Suppressor macrophage treated with lipopolysaccharide for 4 hours (primary cell): ENCODE measurements at places on chromosomes 1 and 21.

DNA sequence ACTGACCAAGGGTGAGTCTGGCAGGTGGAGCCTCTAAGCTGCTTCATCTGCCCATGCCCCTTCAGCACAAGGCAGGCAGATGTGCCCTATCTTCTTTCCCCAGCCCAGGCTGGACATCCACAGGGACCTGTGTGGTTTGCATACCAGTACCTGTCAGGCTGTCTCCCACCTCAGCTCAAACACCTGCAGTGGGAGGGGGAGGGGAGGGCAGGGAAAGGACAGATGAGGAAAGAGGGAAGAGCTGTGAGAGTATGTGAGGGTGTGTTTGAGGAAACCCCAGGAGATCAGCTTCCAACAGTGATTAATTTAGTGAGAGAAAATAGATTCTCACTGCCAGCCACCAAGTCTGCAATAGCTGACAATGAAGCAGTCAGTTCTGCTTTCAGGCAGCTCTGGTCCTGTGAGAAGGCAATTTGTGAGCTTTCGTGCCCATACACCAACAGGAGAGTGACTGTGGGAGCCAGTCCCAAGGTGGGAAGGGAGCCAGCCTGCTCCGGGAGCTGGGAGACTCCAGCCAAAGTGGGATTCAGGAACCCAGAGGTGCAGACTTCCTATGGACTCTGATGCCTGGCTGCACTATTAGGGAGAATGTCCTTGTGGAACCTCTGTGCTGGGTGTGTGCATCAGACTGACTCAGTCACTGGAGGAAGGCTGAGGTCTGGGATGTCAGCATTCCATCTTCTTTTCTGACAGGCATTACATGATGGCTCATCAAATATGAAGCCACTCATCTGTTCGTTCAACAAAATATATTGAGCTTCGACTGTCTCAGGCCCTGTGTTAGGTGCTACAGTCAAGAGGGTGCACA is 59.7 kb downstream of the TNR start:
- no peak for DNase-seq

DNA sequence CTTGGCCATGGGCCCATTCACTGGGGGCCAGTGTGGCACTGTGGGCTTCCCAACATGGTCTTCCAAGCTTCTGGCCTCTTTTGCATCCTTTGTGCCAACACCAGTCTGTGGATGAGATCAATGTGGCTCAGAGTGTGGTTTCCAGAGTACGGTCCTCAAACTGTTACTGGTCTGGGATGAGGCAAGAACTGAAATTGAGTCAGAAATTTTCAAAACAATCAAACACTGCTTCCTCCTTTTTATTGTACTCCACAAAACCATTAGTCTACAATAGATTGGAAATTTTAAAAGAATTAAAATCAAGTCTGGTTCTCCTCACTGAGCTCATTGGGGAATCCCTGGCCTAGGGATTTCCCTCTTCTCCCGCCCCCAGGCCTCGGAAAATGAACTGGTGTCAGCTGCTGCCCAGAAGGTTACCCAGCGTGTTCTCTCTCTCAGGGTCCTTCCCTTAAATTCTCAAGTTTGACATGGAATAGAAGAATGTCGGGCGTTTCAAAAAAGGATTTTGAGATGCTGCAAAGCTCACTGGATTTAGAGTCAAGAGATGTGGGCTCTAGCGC is 222.0 kb downstream of the SDCCAG8 start:
- DNase-seq: peak; percentile 86

DNA sequence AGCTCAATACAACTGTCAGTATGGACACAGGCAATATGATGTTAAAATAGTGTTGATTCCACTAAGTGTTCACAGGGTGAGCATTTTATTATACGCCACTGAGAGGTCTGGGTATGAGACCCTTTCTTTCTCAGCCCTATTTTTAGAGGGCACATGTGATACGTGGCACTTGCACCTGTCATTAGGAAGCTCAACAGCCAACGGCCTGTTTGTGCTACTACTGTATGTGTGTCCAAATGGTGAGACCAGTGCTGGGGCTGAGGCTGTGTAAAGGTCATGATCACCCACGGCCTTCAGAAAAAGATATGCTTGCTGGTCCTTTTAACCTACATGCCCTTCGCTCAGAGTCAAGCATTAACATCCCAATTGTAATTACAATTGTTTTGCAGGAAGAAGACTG is 176.2 kb downstream of the DUSP10 start:
- no peak for DNase-seq

DNA sequence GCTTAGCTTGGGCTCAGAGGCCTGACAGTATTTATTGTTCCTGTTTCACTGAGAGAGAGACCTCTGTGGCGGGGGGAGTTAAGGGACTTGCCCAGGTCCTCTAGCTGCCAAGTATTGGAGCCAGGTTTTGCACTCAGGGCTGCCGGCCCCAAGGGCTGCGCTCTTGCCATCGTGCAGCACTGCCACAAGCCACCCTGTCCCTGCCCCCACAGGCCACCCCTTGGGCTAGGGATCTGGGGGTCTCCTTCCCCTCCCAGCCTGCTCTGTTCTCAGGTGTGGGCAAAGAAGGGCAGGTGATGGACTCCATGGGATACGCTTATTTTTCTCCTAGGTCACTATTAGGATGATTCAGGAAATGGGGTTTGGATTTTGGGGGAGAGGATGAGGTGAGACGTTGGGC is 8.7 kb downstream of the KIAA1614 start:
- DNase-seq: no peak

- peak; percentile 63 for DNase-seq
These were observed 4.3 kb upstream of the KIF14 start for GRCh38 chr1:200624679-200625335.

GRCh38 chr1:100441651-100442050 is 89.3 kb downstream of the CDC14A start:
- DNase-seq: no peak

DNA sequence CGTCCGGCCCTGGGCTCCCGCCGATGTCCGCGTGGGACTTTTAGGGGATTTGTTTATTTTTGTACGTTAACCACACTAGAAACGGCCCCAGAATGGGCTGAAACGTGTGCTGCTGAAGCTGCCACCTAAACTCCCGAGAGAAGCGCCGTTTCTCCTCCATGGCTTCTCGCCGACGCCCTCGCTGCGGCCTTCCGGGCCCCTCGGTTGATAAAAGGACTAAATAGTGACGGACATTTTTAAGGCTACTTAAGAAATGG is 678 bp upstream of the PTTG1IP start:
- no peak for DNase-seq

DNA sequence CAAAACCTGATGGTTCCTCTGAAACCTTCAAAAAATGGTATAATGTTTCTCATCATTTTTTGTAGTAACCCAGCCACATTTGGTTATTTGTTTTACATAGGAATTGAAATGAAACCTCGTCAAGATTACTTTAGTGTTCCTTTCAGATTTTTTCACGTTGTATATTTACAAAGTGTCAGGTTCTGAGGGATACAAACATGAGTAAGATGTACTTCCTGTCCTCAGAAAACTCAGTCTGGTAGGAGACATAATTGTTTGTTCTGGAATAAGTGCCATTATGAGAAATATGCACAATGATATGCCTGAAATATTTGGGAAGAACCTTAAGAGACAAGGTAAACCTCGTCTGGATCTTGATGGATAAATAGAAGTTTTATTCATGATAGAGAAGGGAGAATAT is 145.5 kb downstream of the USP25 start:
- no peak for DNase-seq

- no peak for DNase-seq
These were observed 213.0 kb upstream of the CACYBP start for GRCh38 chr1:174786760-174787159.

DNA sequence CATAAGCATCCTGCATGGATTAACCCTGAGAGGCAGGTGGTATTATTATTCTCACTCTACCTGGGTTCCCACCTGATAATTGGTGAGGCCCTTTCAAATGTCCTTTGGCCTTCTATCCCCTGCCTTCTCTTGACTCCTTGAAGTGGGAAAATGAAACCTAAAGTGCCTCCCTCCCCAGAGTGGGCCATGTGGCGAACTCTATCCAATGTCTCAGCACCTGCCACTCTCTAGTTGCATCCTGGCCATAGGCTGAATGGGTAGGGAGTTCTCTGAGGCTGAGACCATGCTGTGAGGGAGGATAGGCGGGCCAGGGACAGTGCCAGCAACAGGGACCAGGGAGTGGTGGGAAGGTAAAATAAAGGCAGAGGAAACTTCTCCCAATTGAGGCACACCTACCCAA is 35.3 kb downstream of the ELF3 start:
- DNase-seq: no peak

GRCh38 chr1:83828456-83828855 is 170.5 kb downstream of the TTLL7 start:
- DNase-seq: no peak

DNA sequence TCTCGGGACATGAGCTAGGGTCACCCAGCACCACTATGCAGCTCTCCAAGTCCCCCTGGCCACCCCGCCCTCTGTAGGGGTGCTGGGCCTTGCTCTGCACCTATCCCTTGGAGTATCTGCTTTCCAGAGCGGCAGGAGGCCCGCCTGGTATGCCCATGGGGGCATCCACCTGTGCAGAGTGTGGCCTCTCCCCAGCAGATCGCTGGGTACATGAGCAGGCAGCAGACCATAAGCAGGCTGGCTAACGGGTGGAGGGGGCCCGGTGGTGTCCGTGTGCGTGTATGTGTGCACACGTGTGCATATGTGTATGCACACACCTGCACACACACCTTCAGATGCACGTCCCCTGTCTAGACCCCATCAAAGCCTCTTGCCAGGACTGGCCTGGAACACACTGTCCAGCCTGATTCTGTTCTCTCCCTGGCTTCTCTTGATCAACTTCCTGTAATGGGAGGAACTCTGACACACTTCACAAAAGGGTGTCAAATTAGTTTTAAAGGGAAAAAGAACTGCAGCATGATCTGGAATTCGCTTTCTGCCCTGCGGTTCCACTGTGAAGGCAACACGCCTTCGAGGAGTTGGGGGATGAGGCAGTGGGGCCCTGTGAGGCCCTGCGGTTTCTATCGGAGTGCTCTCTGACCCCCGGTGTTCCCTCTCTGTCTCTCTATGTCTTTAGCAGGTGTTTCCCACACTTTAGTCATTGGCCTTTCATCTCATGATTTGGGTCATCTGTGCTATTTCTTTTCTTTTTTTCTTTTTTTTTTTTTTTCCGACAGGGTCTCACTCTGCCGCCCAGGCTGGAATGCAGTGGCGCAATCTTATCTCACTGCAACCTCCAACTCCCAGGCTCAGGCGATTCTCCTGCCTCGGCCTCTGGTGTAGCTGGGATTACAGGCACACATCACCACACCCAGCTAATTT is 17.2 kb upstream of the NPHP4 start:
- DNase-seq: no peak

DNA sequence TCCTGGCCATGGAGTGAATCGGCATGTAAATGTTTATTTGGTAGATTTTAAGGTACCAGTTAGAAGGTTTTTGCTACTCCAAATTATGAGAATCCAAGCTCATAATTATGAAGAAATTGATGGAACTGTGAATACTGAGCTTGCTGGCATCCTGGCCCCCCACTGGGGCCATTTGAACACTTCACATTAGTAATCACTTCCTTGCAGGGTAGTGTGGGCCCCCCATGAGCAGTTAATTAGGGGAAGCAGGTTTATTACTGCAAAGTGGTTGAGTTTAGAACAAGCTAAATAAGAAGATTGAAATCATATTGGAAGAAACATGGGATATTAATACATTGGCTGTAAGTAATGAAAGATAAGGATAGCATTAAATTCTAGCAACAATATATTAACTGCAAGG is 86.7 kb downstream of the S1PR1 start:
- no peak for DNase-seq

GRCh38 chr1:199447906-199448305 is 579.6 kb upstream of the NR5A2 start:
- no peak for DNase-seq

DNA sequence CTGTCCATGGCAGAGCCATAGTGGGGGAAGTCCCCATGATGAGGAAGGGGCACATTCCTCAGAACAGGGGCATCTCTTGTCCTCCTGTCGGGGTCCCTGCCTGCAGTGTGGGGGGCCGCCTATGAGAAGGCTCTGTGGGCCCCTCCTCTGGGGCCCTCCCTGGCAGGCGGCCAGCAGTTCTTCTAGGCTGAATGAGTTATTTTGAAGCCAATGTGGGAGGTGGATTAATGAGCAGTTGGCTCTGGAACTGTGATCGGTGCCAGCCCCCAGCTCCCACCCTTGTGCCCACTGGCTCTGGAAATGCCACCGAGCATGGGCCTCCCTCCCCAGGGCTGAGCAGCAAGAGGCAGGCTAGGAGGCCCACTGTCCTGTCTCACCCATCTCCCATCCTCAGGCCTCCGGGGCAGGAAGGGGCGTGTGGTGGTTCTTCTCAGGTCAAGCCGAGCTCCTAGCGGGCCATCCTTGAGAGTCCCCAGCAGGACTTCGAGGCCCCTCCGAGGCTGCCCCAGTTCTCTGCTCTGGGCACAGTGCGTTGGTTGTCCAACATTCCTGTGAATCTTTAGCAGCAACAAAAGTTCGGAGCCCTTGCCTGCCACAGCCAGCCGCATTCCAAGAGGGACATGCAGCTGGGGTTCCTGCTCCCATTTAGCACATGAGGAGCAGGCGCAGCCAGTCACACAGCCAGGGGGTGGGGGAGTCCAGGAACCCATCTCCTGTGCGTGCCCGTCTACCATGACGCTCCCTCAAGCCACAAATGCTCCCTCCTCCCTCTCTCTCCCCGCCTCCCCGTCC is 57.2 kb downstream of the EDN2 start:
- no peak for DNase-seq
